ENCODE measurements at places on chromosomes 1 and 21.

DNA sequence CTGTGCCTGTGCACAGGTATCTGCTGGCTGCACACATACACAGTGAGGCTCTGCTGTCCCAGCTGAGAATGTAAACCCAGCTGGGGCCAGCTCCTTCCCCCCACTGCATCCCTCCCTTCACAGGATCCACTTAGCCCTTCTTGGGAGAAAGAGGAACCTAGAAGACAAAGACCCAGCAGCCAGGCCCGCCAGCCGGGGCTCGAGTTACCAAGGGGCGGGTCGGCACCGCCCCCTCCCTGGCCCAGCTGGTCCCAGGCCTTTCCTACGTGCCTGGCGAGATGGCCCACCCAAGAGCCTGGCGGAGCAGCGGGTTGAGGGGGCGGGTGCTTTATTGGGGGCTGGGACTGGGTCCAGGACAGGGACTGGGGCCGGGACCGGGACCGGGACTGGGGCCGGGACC is 2.1 kb downstream of the SH3BGRL3 start:
- DNase-seq: peak; percentile 36

- DNase-seq: no peak
Observed at GRCh38 chr1:96492236-96492635, 229.3 kb upstream of the PTBP2 start.

GRCh38 chr21:39014747-39015146 is 168.5 kb downstream of the PSMG1 start:
- DNase-seq: no peak

DNA sequence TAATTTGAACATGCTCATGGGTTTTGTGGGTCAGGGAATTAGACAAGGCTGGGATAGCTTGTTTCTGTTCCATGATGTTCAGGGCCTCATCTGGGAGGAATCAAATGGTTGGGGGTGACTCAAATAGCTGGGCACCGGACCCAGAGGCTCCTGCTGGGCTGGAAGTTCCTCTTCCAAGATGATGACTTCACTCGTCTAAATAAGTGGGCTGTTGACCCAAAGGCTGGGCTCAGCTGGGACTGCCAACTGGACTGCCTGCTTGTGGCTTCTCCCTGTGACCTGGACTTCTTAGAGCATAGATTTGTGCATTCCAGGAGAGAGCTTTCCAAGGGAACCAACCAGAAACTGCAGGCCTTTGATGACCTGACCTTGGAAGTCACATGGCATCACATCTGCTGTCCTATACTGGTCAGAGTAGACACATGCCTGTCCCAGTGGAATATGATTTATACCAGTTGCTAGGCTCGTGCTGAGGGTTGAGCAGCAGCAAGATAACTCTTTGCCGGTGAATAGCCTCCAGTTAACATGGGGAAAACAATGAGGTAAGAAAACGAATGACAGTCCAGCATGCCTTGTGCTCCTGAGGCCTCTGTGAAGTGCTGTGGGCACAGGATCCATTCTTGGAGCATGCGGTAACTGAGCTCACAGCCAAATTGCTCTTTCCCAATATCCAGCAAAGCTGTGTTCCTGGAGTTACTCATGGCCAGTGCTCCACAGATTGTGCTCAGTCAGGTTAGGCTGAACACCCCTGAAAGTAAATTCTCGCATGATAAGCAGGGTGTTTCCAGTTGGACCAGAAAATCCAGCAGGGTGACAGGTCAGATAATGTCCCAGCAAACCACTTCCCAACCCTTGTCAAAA is 272.9 kb upstream of the TMEM51 start:
- DNase-seq: no peak

DNA sequence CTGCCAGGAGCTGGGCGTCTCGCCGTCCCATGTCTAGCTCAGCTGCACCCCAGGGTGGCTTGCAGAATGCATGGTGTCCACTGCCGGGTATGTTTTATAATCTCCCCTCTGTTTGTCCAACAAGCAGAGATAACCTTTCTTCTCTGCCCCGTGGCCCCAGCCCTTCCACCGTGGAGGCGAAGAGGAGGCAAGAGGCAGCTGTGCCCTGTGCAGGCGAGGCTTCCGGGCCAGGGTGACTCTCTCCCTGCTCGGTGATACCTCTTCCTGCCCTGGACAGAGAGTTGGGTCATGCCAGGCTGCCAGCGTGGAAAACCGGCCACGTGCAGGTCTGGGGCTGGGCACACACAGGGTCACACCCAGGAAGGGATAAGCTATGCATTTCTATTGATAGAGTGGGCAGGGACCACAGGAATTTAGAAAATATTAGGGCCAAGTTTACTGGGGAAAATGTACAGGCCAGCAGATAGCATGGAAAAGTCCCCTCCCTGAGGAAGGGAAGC is at the start of gene TFF2:
Gene TFF2, minus strand, starts transcription at position 68 of the 500 bp plus-strand sequence. Its CDS starts 37 bp downstream, at position 31.
- no peak for DNase-seq

DNA sequence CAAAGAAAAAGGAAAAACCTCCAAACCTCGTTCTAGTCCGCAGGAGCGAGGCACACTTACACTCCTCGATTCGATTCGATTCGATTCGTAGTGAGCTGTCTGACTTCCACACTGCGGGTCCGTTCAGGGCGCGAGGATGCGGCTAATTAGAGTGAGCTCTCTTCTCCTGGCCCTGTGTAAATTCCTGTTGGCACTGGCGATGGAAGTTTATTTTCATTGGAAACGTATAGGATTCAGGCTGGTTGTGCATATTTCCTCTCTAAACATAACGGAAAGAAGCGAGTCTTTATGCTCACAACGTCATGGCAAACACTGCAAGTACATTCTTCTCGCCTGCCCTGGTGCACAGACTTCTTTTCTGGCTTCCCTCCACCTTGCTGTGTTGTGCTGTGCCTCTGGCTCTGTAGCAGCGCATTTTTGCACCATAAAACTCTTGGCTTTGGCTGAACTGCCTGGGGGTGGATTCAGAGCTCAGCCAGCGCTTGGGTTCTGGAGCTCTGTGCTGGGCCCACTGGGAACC is 2.7 kb downstream of the HUNK start:
- peak; percentile 53 for DNase-seq

DNA sequence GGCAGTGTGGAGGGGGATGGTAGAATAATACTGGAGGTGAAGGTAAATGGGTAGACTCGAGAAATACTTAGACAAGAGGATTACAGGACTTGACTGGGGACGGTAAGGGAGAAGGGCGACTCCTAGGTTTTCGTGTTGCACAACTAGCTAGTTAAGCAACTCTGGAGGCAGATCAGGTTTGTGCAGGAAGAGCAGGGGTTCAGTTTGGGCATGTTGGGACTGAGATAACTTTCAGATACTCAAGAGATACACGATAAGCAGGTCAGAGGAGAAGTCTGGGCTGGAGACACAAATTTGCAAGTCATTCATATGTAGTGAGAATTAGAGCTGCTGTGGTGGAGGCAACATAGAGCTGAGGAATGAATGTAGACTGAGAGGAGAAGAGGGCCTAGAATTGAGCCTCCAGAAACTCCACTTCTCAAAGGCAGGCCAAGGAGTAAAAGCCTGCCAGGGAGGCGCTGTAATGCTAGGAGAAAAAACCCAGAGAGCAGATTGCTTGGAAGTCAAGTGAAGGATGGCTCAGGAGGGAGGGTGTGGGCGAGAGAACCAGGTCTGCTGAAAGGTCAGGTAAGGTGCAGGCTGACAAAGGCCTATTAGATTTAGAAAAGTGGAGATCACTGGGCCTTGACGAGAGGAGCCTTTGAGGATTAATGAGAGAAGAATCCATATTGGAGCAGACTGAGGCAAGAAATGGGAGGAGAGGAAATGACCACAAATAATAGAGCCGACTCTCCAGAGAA is 20.8 kb downstream of the MAB21L3 start:
- DNase-seq: no peak

- no peak for DNase-seq
Observed at GRCh38 chr1:99347041-99347684, 82.9 kb downstream of the PLPPR4 start.

DNA sequence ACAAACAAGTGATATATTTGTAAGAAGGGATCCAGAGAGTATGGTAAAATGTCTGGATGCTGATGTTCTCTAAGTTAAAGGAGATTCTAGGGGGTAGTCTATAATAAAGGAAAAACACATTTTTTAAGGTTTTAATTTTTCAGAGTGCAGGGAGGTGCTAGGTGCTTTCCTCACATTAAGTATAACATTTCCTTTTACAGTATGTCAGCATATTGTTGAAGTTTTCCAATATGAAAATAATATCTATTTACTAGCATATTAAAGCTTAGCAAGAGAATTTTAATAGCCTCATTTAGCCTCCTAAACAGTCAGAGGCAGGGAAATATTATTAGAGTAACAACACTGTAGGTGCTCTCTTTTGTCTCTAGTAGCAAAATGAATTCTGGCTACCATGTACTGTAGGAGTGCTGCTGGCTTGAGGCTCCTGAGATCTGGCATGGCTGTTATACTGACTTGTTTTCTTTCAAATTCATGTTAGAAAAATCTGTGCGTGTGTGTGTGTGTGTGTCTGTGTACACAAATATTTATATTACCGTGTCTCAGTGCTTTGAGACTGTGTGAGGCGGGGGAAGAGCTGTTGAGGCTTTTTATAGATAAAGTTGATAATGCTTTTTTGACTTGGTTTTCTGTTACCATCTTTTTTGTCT is 71.0 kb downstream of the POU2F1 start:
- DNase-seq: no peak

DNA sequence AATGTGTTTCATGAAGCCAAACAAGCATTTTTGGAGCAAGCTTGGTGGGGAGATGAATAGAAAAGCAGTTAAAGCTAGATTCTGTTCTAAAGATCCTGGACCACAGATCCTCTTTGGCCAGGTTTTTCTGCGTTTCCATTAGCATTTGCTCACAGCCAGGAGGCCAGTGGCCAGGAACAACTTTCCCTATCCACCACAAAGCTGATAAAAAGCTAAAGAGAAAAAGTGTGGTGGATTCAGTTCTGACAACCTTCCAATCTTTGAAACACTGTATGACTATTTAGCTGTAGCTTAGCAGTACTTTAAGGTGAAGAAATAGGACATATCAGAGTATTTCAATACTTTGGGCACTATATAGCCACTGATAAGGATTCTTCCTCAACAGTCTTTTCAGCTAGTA is 3.0 kb upstream of the NEK7 start:
- no peak for DNase-seq

GRCh38 chr1:61378494-61379180 is 296.3 kb downstream of the NFIA start:
- DNase-seq: no peak

DNA sequence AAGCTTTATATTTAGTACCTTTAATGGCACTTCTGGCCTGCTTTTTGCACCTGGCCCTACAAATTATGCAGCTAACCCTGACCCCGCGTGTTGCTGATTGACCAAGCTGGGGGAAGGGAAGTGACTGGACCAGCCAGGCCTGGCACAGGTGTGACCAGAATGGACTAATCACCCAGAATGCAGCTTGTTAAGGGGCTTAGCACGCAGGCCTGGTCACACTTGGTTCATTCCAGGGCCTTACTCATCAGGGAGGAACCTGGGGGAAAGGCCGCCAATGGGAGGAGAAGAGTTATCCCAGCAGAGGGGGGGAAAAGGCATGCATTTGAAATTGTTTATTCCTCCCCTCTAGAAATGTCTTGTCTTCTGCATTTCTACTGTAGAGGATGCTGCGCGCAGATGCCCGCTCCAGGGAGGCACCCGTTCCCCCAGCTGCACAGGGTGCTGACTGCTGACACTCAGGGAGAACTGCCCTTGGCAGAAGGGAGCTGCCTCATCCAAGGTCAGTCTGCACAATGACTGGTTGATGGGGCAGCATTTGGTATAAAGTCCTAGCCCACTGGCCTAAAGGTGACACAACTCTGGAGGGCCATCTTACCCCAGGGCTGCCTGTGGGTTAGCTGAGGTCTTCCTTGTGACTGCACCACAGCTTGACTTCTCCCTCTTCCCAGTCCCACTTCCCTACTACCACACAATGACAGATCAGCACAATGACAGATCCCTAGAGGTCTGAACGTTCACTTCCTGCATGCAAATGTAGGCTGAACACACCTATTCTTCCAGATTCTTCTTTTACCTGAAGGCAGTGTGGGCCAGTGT is 29.0 kb downstream of the DHCR24 start:
- DNase-seq: peak; percentile 45

- peak; percentile 47 for DNase-seq
Observed at GRCh38 chr1:35574655-35575415, 1.7 kb downstream of the TFAP2E start.

- no peak for DNase-seq
Observed at GRCh38 chr1:168714012-168714411, 15.0 kb downstream of the DPT start.

- no peak for DNase-seq
Observed at GRCh38 chr1:169970114-169970513, 76.4 kb upstream of the SCYL3 start.
